ENCODE measurements at places on chromosomes 11 and 22.
A peak's percentile ranks its signal among the peaks of the same experiment; 100 is the strongest.

GRCh38 chr22:22931557-22932270 lies 44.1 kb downstream of the IGLL5 start:
- no peak for DNase-seq

DNA sequence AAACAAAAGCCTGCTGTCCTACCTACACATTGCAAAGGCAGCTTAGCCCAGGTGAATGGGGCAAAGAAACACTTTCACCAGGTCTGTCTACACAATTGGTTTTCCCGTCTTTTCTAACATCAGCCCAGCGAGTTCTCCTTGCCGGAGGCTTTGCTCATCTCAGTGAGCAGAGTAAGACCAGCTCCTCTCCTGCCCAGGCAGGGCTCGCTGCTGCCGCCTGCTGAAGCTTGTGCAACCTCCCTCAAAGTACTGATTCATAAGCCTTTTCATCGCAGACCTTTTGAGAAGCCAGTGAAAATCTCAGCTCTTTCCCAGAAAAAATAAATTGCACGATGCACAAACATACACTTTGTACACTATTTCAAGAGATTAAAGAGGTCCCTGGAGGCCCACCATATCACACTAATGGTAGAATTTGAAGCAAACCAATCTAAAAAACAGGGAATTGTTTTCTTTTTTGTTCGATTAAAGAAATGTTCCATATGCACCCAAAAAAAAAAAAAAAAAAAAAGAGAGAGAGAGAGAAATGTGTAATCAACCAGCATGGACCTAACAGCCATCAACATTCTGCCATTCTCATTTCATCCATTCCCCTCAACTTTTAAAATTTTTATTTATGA lies 328.1 kb upstream of the MPPED2 start:
- peak; percentile 50 for DNase-seq

DNA sequence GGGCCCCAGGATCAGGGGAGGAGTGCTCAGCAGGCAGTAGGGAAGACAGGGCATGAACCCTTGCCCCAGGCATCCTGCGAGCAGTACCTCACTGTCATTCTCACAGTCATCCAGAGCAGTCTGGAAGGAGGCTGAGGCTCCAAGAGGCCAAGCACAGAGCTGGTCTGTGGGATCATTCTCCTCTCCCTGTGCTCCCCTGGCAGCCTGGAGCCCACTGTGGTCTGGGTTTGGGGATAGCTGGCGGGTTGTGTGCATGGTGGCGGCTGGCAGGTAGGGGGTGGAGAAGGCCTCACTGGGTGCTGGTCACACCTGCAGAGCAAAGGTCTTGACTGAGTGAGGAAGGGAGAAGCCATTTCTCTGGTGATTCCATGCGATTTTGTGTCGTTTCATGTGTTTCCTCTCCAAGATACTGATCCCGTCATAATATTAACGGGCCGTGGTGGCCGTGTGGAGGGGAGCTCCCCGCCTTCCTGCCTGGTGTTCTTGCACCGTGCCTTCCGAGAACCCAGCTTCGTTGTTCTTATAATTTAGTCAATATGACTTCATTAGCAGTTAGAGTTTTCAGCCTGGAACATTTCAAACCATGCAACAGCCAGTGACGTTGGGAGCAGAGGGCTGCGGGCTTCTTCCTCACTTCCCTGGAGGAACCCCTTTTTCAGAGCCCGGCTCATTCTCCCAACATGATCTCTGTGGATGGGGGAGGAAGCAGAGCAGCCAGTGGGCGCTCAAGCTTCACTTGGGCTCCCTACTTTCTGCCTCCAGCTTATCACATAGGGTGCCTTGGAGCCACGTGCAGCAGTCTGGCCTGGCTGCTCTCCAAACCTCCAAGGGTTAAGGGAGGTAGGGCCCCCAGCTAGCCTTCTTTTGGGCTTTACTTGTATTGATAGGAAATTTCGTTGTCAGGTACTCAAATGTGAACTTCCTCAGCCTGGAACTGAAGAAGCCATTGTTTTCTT lies 20.8 kb upstream of the ADORA2A start:
- no peak for DNase-seq

DNA sequence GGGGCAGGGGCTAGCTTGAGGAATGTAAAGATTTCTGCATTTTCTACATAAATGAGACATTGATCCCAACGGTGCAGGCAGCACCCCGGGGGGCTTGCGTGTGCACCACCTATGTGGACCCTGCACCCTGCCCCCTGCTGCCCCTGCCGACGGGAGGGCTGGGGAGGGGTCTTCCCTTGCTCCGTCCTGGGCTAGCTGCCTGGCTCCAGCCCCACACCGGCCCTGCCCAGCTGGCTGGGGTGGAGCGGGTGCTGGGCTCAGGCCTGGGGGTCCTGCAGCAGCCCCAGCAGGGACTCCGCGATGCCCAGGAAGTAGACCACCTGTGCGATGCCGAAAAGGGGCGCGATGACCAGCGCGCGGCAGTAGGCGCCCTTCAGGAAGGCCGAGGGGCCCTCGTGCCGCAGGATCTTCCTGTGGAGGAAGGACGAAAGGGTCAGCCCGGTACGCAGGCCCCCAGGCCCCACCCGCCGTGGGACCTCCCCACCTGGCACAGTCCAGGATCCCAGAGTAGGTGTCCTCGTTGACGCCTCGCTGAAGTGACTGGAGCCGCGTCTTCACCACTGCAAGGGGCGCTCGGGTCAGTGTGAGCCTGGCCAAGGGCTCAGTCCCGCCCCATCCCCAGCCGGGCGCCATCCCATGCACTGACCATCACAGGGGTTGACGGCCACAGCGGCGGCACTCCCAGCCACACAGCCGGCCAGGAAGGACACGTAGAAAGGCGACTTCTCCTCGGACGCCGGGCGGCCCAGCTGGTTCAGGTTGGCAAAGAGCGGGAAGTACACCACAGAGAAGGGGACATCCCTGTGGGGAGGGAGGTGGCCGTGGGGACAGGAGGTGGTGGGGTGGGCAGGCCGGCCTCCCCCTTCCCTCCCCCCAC lies 2.0 kb upstream of the CEND1 start:
- no peak for DNase-seq

GRCh38 chr11:26948881-26949280 lies 45.0 kb upstream of the FIBIN start:
- no peak for DNase-seq

DNA sequence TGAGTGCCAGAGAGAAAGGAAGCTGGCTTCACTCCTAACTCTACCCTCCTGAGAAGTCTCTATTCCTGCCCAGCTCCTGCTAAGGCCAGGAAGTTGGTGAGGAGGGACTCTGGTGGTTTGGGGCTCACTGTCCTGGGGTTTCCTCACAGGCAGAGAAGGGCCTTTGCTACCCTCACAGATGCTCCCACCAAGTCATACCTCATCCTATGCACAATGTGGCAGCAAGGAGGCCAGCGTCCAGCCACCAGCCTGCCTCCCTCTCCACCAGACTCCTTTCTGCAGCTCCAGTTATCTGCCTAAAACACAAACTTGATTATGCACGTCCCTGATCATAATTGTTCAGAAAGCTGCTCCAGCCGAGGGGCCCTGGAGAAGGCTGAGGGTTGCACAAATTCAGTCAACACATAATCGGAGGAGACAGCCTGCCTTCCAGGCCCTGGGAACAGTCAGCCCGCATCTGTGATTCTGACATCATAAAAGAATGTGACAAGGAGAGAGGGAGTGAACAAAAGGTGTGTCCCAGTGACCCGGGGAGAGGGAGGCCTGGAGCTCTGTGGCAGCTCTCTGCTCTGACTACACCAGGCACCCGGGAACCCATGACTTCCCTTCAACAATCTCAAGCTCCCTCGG lies 28.8 kb downstream of the DKK3 start:
- DNase-seq, result no peak

DNA sequence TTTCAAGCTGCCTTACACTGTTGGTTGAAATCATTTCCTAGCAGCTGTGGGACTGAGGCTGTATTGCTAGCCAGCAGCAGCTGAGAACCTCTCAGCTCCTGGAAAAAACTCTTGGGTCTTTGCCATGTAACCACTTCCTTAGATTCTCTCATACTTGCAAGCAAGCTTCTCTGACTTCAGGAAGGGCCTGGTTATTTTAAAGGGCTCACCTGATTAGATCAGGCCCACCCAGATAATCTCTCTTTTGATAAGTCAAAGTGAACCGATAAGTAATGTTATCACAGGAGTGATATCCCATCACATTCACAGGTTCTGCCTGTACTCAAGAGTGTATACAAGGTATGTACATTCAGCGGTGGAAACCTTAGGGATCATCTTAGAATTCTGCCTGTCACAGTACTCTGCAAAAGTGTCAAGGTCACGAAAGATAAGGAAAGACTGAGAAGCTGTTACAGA lies 7.4 kb upstream of the CLPB start:
- DNase-seq, result no peak

DNA sequence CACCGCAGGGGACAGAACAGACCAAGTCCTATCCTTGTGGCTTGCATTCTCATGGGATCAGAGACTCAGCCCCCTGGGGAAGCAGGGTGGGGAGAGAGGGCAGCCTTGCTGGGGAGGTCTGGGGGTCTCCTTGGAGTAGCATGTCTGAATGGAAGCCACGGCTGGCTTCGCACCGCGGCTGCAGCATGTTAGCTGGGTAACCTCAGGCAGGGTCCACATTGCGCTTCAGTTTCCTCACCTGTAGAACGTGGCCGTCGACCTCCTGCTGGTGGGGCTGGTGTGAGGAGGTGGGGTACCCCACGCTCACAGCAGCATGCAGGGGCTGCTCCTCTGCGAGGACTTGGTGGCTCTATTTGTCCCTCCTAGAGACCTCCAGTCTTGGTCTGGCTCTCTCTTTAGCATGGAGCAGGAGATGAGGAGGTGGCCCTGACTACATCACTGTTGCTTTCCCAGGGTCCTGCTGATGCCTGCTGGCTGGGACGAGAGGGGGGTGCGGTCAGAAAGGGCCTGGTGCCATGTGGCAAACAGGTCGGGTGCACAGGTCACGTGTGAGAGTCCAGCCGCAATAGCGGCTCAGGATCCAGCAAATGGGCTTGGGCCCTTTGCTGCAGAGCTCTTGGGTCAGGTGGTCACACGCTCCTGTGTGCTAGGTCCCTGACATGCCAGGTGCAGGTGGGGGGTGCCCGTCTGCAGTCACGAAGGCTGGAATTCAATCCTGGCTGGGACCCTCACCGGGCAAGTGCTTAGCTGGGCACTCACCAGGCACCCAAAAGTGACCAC lies 35.4 kb upstream of the SMIM38 start:
- no peak for DNase-seq

DNA sequence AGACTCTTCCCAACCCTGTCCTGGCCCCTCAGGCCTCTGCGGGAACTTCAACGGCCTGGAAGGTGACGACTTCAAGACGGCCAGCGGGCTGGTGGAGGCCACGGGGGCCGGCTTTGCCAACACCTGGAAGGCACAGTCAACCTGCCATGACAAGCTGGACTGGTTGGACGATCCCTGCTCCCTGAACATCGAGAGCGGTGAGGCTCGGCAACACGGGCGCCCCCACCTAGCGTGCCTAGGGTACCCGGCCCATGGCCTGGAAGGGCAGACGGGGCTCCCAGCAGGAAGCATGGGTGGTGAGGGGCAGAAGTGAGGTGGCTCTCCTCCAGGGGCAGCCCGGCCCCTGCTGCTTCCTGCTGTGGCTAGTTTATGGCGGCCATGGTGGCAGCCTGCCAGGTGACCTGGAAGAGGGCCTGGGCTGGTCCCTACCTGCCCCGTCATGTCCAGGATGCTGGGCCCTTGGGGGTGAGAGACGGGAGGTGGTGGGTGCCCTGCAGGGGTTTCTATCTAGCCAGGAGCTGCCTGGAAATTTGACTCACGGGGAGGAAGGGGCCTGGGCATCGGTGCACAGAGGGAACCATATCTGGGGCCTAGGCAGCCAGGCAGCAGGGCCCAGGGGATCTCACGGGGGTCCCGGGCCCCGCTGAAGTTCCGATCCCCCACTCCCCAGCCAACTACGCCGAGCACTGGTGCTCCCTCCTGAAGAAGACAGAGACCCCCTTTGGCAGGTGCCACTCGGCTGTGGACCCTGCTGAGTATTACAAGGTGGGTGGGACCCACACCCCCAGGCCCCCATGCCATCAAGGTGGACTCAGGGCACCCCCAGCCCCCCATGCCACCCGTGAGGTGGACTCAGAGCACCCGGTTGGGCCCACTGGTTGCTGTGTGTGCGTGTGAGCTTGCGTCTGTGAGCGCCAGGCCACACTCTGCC lies 9.2 kb downstream of the MUC2 start:
- DNase-seq, result no peak

- DNase-seq, result no peak
Observed at GRCh38 chr11:125182573-125182972, 18.0 kb downstream of the PKNOX2 start.

DNA sequence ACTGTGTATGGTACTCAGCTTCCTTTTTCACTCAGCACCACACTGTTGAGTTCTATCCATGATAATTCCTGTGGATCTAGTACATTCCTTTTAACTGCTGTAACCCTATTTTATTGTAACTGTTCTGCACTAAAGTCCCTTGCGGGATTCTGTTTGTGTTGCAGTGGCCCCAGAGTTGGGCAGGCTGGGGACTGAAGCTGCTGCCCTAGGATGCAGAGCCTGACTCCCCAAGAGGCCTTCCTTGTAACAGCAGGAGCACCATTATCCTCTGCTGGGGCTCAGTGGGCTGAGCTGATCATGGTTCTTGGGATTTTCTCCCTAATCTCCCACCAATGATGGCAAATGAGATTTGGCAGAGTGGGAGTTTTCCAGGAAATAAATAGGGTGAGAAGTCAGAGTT lies 77.7 kb downstream of the CABIN1 start:
- DNase-seq, result no peak

- peak; percentile 21 for DNase-seq
Observed at GRCh38 chr22:29697853-29698598, 21.8 kb upstream of the CABP7 start.

DNA sequence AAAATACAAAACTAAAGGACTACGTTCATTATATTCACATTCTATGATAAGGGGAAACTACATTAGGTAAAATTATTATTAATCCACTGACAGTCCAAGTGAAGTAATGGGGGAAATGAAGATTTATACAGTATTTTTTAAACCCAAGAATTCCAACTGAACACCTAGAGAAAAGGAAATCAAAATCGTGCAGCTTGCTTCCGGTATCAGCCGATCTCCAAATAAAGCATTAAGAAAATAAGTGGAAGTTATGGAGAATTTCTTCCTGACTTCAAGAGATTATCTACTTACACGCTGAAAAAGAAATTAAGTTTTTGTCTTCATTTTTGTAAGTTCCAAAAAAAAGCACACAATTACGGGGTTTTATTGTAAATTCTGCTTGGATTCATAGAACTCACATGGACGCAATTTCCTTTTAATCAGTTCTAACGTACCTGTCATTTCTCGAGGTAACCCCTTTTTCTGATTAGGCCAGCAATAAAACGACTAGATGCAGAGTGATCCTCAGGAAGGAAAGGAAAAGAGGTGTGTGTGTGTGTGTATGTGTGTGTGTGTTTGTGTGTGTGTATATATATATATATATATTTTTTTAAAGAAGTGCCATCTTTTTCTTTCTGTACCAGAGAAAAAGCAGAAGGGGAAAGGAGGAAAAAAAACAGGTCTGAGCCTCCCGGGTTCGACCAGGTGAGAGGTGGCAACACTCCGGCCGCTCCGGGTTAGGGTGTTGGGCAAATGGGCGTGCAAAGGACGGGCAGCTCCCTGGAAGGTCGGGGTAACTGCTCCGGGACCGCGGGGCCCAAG lies 1.1 kb downstream of the ZBTB44 start:
- DNase-seq, result peak; percentile 44

GRCh38 chr22:46046299-46046685 lies 69.3 kb upstream of the WNT7B start:
- no peak for DNase-seq

- DNase-seq, result no peak
Observed at GRCh38 chr11:103652013-103652412, 384.4 kb upstream of the DDI1 start.

Measured in NCI-H2081 (cell line).